Activated T-cell treated with anti-CD3 and anti-CD28 coated beads, Interleukin-2, amount 50 U/mL, for 48 hours (primary cell): ENCODE measurements at places on chromosomes 12 and 14.

DNA sequence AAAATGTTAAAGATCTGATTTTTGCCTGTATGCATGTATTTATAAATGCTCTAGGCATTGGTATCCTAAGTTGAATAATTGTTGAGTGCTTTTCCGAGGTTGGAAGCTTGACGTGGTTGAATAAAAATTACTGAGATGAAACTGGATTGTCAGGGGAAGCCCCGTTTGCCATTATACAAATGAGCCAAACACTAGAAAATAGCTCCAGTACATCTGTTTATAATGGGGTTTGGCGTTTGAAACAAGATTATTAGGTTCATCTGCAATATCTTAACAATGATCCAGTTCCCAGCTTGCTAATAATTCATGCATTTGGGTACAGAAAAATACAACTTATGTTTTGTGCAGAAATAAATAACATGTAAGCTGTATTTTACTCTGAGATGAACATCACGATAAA is 789.6 kb downstream of the GALC start:
- no peak for DNase-seq

- no peak for DNase-seq
These were observed 245.9 kb downstream of the ADAMTS20 start for GRCh38 chr12:43306066-43306465.

DNA sequence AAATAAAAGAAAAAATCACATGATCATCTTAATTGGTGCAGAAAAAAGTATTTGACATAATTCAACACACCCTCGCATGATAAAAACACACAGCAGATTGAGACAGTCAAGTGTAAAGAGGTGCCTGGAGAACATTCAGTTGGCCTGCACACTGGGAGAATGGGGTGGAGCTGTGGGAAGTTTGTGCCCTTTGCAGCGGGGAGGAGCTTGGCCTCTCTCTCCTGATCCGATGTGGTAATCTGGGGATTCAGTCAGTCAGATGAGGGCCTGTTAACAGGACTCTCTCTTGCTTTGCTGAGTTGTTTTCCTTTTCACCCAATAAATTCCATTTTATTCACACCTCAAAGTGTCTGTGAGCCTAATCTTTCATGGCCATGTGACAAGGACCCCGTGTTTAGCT is 5.9 kb downstream of the SERPINA6 start:
- no peak for DNase-seq

GRCh38 chr12:45284096-45284901 is 68.4 kb downstream of the ANO6 start:
- DNase-seq = no peak

- no peak for DNase-seq
These were observed 78.9 kb upstream of the GZMB start for GRCh38 chr14:24712909-24713308.

- DNase-seq = no peak
These were observed 10.8 kb downstream of the C14orf180 start for GRCh38 chr14:104590240-104590965.

DNA sequence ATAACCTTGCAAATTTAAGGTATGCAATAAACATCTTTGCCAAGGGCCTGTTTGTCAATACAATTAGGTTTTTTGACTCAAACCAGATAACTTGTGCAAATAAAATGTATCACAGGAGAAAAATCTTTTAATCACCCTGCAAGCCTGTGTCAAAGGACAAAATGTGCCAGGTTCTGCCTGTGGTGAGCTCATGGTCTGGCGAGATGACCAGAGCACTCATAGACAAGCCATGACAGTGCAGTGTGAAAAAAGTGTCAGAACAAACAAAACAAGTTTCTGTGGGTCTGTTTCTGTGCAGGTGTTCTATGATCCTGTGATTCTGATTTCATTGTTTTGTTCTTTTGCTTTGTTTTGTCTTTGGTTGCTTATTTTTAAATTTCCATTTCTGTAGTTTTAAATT is 847.2 kb downstream of the VRK1 start:
- no peak for DNase-seq

DNA sequence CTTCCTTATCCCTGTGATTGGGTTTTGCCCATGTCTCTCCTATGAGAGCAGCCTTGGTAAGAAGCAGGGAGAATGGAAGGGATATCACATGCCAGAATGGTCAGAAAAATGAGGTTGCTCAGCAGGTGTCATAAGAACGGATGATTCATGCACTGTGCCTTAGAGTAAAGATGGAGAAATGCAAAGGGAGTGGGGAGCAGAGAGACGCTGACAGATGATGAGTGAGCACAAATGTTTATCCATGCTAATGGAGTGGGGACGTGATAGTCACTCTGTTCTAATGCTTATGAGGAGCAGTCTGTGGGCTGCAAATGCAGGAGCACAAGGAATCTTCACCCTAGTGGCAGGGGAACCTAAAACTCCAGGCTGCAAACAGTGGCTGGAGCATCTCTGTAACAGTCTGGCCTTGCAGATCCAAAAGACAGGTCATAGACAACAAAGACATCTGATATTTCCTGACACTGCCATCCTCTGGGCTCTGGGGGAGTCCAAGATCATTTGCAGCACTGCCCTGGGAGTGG is 243.2 kb downstream of the CACNA1C start:
- no peak for DNase-seq

- no peak for DNase-seq
These were observed 1076.5 kb upstream of the FLRT2 start for GRCh38 chr14:84453307-84453950.

DNA sequence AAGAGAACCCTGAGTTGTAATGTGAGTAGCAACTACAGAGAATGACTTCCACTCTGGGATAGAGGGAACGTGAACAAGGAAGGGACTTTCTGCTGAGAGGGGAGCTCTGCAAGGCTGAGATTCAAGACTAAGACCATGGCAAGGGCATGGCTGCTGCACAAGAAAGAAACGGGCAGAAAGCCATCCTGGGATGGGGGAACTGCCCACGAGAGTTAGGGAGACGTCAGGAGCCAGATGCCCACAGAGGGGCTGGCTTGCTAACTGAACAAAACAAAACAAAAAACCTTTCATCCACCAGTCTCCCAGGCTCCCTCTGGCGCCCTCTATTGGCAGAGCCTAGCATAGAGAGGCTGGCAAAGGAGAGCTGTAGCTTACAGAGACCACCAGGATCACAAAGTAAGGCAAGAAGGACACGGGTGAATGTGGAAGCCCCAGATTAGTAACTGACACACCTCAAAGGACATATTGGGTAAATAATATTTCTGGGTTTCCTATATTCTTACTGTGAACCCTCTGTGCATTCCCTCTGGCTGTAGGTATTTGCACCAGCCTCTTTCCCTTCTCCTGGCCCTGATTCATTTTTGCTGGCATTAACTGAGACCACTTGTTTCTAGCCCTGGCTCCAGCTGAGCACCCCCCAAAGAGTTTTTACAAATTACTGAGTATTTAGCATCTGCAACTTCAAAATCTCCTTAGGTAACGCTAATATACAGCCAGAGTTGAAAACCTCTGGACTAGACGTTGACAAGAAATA is 338.3 kb downstream of the EMP1 start:
- peak; percentile 68 for DNase-seq

- DNase-seq = peak; percentile 24
These were observed 1.4 kb downstream of the CCDC177 start for GRCh38 chr14:69573205-69573830.

- DNase-seq = no peak
These were observed 49.1 kb downstream of the FAM222A start for GRCh38 chr12:109762673-109763191.

- DNase-seq = no peak
These were observed 383.9 kb upstream of the DCN start for GRCh38 chr12:91566328-91567099.

GRCh38 chr14:21257394-21257909 is 11.8 kb downstream of the HNRNPC start:
- DNase-seq = no peak
